ENCODE measurements at places on chromosomes 12 and 14.

- no peak for DNase-seq
Measured at GRCh38 chr12:95908573-95908972, 33.8 kb downstream of the CCDC38 start.

DNA sequence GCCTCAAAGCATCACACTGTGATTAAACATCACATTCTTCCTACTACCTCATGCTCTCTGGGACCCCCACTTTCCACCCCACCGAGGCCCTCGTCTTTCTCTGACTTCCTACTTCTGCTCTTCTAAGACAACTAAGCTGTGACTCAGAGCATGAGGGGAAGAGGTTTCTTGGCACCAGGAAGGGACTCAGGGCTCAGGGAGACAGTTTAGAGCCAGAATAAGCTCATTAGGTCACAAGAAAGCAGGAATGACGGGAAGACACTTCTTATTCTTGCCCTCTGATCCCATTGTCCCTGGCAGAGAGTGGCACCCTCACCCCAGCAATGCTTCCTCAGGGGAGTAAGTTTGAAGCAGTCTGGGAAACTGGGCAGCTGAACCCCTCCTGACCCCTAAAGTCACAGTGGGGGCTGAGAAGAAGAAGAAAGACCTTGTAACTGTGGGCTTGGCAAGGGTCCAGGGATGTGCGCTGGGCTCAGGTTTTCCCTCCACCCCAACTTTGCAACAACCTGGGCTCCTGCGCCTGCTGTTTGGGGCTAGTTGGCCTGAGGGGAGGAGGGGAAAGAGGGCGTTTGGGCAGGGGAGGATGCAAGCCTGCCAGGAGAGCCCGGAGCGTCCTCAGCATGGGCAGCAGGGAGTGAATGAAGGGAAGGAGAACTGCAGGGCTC is 64.6 kb upstream of the ACTN1 start:
- no peak for DNase-seq

GRCh38 chr14:75168586-75169335 is 7.7 kb downstream of the TMED10 start:
- DNase-seq: no peak

DNA sequence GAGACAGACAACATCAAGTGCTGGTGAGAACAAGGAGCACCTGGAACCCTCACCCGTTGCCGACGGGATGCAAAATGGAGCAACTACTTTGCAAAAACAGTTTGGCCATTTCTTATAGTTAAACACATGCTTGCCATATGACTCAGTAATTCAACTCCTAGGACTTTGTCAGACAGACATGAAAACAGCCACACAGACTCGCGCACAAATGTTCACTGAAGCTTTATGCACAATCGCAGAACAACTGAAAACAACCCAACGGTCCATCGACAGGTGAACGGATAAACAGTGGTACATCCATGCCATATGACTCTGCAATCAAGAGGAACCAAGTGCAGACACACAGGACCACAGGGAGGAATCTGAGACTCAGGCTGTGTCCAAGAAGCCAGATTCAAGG is 30.8 kb downstream of the NCOR2 start:
- no peak for DNase-seq

DNA sequence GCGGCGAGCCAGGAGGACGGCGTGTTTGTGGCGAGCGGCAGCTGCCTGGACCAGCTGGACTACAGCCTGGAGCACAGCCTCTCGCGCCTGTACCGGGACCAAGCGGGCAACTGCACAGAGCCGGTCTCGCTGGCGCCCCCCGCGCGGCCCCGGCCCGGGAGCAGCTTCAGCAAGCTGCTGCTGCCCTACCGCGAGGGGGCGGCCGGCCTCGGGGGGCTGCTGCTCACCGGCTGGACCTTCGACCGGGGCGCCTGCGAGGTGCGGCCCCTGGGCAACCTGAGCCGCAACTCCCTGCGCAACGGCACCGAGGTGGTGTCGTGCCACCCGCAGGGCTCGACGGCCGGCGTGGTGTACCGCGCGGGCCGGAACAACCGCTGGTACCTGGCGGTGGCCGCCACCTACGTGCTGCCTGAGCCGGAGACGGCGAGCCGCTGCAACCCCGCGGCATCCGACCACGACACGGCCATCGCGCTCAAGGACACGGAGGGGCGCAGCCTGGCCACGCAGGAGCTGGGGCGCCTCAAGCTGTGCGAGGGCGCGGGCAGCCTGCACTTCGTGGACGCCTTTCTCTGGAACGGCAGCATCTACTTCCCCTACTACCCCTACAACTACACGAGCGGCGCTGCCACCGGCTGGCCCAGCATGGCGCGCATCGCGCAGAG is 873 bp downstream of the PLXNC1 start:
- DNase-seq: no peak

GRCh38 chr12:97283297-97283696 is 179.3 kb upstream of the RMST start:
- no peak for DNase-seq

GRCh38 chr12:65590318-65590717 is 234.0 kb upstream of the HMGA2 start:
- no peak for DNase-seq

- no peak for DNase-seq
Measured at GRCh38 chr12:60075091-60075490, 479.3 kb downstream of the SLC16A7 start.

- no peak for DNase-seq
Measured at GRCh38 chr12:47736877-47737676, 11.8 kb upstream of the ENDOU start.

GRCh38 chr12:49952391-49953055 is 2.0 kb downstream of the AQP2 start:
- DNase-seq: no peak

GRCh38 chr14:100891051-100891450 is 12.5 kb downstream of the RTL1 start:
- DNase-seq: no peak

DNA sequence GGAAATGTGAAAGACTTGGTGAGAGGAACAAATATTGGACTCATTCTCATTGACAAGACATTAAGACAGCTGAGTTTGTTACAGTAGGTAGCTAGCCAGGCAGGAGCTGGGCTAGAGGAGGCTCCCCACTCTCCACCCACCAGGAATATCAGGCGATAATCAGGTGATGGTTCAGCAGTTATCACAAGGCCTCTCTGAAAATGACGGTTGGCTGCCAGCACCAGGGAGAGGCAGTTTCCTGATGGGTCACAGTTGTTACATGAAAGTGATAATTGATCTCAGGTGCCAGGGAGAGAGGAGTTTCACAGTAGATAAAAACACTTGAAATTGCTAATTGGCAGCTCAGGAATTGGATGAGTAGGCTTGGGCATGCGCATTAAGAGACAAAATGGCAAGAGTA is 116.5 kb downstream of the TMTC2 start:
- no peak for DNase-seq

DNA sequence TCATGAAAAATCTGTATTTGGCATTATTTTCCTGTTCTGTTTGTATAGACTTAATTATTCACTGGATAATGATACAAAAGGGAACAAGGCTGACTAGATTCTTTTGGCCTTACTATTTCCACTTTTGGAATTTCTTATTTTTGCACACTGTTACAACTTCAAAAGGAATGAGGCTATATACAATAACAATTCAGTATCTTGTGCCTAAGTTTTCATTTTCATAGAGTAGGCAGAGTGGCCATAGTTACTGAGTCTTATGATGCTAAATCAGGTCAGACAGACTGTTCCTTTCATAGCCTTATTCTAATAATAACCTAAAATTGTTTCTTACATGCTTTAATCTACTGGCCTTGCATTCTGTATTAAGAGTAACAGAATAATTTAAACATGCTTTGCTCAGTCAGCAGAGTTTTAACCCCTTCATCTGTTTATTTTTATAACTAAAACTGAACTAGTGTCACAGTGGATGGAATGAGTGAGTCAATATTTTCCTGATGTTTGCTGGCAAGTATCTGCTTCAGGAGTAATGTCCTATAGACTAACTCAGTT is 10.5 kb downstream of the TTC8 start:
- DNase-seq: no peak

GRCh38 chr12:52316701-52317100 is 4.5 kb downstream of the KRT83 start:
- no peak for DNase-seq

GRCh38 chr14:65281991-65282895 is 130.3 kb upstream of the FUT8 start:
- DNase-seq: no peak

GRCh38 chr12:754473-754820 is 2.1 kb downstream of the WNK1 start:
- no peak for DNase-seq

DNA sequence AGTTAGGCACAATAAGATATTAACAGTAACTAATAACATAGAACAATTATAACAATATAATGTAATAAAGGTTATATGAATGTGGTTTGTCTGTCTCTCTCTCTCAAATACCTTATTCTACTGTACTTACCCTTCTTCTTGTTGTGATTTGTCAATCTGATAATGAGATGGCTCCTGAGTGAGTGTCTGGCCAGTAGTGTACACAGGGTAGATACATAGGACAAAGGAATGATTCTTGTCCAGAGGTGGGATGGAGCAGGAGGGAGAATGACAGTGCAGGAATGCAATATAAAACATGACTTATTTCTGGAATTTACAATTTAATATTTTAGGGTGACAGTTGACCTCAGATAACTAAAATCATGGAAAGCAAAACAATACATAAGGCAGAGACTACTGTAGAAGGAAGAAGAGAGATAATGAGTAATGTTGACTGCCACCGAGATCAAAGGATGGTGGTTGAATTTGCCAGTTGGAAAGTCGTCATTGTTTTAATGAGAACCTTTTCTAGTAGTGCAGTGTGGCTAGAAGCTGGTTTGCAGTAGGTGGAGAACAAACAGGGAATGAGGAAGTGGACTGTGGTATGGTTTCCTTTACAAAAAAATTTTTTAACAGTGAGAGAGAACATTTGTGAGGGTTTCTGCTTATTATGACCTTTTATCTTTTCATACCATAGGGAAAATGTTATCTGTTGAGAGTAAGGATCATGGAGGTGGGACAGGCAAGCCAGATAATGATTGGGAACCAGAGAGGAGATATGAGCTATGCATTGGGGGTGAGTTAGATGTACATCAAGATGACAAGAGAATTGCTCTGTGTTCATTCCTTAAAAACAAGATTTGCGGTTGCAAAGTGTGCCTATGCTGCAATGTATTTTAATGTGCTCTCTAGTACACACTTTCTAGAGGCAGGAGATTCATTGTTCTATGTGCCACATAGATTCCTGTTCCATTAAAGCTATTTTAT is 458.3 kb downstream of the BTG1 start:
- DNase-seq: no peak

DNA sequence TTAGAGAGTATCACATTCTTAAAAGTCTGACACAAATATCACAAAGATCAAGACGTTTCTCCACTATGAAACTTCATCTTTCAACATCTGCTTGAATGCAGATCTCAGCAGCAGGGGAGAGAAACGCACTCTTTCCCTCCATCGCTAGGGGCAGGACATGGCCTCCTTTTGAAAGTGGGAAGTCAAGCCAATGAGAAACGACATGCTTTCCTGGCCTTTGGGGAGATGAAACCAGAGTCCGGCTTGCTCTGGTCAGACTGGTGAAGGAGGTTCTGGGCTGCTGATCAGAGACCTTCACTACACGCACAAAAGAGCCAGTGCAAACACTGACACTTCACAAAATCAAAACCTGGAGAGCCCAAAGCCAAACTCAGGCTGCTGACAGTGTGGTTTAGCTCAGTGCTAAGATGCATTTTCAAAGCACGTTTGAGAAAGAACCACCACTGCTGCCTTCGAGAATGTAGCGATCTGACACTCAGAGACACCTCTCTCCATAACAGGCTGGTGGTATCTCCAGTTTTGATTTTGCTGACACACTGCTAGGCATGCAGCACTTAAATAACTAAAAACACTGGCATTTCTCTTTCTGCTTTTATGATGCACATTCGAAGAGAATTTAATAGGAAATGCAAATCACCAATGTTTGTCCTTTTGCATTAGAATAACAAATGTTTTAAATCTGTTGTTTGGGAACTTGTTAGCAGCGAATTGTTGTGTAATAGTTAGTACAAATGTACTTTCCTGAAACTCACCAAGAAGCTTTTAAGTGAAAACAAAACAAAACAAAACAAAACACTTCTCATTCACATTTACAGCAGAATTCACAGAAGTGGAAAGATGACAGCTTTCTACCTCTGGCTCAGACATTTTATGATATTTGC is 93.9 kb upstream of the OVCH1 start:
- no peak for DNase-seq

DNA sequence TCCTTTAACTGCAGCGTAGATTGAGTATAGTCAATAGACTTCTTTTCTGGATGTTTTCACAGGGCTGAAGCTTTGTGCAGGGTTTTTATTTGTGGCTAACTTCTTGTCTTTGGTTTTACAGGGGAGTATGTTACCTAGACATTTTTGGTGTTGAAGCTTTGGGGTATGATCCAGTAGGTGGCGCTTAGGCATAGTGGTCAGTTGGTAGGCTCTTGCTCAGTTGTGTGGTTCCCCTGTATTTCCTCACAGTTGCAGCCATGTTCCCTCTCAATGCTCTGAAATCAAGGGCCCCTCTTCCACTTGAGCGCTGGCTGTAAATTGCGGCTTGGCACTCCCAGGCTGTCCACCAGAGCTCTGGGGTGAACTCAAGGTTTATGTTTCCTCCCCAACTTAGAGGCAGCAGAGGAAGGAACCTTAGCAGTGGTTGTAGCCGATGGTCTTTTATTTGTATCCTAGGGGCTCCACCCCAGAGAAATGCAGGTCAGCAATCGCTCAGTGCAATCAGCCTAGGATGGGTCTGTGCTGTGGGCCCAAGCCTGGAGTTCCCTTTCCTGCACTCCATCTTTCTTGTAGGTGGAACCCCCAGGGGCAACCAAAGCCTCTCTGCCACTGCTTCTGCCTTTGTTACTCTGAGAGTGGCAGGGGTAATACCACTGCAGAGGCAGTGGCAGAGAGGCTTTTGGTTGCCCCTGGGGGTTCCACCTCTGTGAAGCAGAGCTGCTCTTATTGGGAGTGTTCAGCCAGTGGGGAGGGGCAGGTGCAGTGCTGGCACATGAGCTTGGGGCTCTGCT is 55.1 kb downstream of the CMAS start:
- DNase-seq: no peak

GRCh38 chr12:13022851-13023271 is 21.3 kb upstream of the FAM234B start:
- DNase-seq: no peak

DNA sequence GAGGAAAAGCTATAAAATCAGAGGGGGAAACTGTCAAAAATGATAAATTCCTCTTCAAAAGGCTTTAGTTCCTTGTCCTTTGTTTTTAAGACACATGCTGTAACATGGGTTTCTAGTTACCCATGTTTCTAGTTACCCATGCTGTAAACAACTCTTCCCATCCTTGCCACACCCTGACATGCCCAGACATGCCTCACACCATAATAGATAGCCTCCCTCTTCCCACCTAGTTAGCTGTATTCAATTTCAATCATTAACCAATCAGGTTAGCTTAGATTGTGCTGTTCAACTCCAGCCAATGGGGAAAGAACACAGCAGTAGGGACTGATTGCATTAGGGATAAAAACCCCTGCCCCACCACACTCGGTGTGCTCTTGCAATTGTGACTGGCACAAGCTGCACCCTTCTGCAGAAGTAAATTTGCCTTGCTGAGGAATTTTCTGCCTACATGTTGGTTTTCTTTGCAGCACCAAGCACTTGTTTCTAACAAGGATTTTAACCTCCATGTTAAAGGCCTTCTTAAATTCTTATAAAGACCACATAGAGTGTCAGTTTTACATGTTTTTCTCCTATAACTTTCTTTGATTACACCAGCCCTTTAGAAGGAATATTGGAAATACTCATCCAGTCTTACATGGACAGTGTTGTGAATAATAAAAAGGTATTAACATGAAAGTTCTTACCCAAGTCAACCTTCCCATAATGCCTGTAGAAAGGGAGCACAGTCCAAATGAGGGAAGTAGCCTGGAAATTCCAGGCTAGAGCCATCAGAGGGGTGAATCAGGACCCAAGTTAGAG is 32.5 kb upstream of the LALBA start:
- DNase-seq: no peak

Measured in NCI-H187 (cell line).